NCI-H510A (cell line): ENCODE measurements at places on chromosomes 16 and 17.

GRCh38 chr16:55494994-55495421 lies 13.9 kb upstream of the LPCAT2 start:
- no peak for DNase-seq

- no peak for DNase-seq
These were observed 411.8 kb upstream of the SALL1 start for GRCh38 chr16:51562891-51563290.

DNA sequence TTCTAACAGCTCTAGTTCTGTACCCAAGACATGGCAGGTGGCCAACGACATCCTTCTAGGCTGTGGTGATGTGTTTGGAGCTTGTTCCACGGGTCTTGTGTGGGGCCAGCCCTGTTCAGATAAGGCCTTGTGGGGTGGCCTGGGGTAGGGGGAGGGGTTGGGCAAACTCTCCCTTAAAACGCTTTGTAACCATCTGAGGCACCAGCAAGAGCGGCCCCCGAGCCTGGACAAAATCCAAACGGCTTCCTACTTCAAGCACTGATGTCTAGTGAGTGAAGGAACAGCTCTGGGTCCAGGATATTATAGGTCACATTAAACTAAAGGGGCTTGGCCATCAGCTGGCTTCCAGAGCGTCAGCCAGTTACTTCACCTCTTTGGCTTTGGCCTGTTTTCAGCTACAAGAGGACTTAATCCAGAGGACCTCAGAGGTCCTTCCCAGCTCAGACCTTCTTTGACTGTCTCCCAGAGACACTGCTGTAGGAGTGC lies 11.9 kb downstream of the SERPINF1 start:
- no peak for DNase-seq

DNA sequence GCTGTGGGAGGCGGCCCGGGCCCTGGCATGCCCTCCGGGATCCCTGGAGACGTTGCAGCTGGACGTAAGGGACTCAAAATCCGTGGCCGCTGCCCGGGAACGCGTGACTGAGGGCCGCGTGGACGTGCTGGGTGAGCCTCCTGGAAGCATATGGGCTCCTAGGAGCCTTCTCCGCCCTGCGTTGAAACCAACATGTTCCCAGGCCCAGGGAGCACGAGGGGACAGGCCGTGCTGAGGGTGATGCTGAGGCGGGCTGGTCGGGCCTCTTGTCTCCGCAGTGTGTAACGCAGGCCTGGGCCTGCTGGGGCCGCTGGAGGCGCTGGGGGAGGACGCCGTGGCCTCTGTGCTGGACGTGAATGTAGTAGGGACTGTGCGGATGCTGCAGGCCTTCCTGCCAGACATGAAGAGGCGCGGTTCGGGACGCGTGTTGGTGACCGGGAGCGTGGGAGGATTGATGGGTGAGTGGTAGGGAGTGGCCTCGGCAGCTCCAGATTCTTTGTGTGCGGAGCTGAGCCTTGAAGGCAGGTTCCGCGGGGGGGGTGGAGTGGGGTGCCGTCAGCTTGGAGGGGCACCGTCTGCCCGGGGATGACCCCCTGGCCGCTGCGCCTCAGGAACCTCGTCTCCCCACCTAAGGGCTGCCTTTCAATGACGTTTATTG lies 567 bp downstream of the HSD17B1 start:
- no peak for DNase-seq

DNA sequence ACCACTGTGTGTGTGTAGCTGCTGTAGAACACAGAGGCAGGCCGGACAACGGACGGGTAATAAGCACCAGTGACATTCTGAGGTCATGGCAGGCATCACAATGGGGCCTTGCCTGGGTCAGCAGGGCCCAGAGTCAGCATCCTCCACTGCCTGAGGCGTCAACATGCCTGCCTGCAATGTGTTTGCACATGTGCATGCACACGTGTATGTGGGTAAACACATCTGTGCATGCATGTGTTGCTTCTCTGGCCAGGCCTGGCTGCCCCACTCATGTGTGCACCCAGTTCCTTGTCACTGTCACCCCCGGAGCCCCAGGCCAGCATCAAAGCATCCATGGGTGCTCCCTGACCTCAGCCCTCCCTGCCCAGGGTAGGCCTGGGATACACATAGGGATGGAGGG lies 43.3 kb downstream of the LGALS9 start:
- no peak for DNase-seq

GRCh38 chr17:41982026-41982760 lies 15.6 kb downstream of the CNP start:
- no peak for DNase-seq

- no peak for DNase-seq
These were observed 941.0 kb downstream of the KCNJ2 start for GRCh38 chr17:71110326-71110725.

DNA sequence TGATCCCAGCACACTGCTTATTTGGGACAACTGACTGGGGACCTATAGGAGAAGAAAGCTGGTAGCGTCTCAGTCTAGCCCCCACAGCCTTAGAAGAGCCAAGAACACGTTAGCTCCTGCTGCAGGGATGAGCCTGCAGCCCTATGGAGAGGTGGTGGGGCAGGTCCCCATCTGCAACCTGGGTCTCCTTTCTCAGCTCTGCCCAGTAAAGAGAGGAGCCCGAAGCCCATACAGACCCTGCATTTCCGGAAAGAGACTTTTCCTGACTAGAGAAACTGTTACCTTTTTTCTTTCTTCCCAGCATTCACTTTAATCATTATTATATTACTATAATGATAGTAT lies 788 bp downstream of the METTL22 start:
- no peak for DNase-seq

- DNase-seq, result no peak
These were observed 9.5 kb downstream of the TBC1D26 start for GRCh38 chr17:15741624-15742023.

GRCh38 chr17:31095236-31096105 lies 694 bp downstream of the NF1 start:
- DNase-seq, result peak; percentile 81

DNA sequence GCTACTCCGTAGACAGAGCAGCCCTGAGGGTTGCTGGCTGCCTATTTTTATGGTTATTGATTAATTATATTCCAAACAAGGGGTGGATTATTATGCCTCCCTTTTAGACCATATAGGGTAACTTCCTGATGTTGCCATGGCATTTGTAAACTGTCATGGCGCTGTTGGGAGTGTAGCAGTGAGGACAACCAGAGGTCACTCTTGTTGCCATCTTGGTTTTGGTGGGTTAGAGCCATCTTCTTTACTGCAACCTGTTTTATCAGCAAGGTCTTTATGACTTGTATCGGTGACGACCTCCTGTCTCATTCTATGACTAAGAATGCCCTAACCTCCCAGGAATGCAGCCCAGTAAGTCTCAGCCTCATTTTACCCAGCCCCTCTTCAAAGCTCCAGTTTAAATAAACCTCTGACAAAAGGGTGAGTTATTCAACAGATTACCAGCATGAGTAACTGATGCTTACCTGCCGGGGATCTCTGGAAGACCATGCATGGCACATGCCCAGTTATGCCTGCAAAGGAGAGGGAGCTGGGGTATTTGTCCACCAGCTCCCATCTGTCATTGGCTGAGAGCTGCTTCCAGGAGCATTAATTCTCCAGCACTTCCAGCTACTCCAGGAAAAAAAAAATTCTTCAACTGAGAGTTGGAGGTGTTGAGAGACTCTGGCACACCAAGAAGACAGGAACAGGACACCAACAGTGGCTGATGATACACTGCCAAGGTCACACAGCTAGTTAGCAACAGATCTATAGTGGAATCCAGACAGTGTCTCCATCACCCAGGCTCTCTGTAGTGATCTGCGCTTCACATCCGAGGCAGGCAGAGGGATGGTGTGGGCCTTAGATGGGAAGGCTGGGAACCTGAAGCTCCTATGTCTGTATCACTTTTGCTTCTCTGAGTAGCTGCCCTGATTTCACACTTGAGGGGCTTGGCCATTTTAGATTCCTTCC lies 36.6 kb upstream of the IL21R start:
- DNase-seq, result no peak

GRCh38 chr17:3534881-3535252 lies 22.7 kb downstream of the TRPV3 start:
- DNase-seq, result no peak
